Activated CD4-positive, alpha-beta T cell treated with anti-CD3 and anti-CD28 coated beads, Interleukin-10, Interleukin-2, amounts not matched to agents 100 ng/mL and 50 ng/mL, durations not matched to agents 16 hours and 8 hours (primary cell): ENCODE measurements at places on chromosomes 2 and 18.

GRCh38 chr2:184611361-184612085, 13.2 kb downstream of the ZNF804A start:
- DNase-seq, result no peak

DNA sequence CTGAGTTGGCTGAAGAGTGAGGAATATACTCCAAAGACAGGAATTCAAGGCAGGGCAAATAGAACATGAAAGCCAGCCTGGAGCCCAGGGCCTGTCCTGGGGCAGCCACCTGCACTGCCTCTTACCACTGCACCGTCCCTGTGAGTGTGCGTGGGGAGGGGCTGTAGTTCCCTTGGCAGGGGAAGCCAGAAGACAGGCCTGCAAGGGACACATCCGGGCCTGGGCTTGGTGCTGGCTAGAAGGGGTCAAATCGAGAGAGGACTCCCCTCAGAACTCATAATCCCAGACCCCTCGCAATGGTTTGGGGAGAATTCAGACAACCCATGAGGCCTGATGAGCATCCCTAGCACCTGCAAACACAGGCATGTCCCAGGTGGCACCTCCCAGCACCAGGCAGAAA, 87.0 kb downstream of the HDAC4 start:
- no peak for DNase-seq

GRCh38 chr2:240998706-240998994, 232 bp downstream of the SNED1 start:
- no peak for DNase-seq

- DNase-seq, result peak; percentile 2
Measured at GRCh38 chr18:57209713-57210106, 62.8 kb downstream of the BOD1L2 start.

- DNase-seq, result no peak
Measured at GRCh38 chr2:136363900-136364299, 246.0 kb upstream of the CXCR4 start.

GRCh38 chr18:8706791-8707555, 1.6 kb downstream of the MTCL1 start:
- no peak for DNase-seq

DNA sequence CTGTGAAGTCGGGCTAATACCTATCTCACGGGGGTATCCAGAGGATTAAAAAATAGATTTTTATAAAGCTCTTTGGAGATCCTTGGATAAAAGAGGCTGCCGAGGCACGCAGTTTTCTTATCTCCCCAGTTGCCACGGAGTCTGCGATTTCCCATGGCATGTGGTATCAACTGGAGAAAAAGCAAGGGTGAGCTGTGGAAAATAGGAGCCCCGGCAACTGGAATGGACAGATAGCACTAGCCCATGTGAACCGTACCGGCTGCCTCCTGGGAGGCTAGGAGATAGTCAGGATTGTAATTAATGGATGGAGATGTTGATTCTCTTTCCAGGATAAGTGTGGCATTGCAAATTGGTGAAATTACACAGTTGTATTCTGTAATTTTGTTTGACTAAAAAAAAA, 407.6 kb upstream of the KCNH7 start:
- no peak for DNase-seq

DNA sequence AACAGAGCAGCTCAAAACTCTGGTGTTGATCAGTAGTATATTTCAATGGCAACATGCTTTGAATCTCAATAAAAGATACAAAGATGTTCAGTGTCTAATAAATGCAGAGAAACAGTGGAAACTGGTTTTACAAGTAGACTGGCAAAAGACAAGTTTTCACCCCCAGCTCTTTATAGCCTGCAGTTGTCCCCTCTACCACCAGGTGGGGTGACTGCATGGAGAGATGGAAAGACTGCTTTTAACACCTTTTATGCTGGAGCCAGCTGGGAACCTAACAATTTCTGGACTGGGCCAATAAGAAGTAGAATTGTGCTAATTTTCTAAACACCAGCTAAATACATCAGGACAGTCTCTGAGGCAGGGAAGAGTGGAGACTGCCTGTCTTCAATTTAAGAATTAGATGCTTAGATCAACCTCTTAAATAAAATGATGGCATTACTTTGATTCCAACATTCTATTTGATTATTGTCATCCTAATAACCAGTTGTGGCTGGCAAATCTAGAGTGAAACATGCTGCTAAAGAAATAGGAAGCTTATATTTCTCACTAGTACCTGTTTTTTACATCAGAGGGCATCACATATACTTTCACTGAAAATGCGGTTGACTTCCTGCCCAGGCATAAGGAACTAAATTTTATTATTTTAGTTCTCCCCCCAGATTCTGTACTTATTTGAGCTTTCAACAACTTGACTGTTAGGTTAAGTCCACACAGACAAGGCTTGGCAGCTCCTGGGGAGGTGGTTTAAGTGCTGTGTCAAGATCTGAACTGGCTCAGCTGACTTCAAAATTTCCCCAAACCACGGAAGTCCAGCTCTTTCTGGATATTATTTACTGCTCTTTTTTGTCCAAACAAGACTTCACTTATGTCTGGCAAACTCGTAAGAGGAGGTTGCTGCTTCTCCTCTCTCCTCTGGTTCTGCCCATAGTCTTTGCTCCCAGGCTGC, 140.5 kb downstream of the TPGS2 start:
- peak; percentile 59 for DNase-seq

DNA sequence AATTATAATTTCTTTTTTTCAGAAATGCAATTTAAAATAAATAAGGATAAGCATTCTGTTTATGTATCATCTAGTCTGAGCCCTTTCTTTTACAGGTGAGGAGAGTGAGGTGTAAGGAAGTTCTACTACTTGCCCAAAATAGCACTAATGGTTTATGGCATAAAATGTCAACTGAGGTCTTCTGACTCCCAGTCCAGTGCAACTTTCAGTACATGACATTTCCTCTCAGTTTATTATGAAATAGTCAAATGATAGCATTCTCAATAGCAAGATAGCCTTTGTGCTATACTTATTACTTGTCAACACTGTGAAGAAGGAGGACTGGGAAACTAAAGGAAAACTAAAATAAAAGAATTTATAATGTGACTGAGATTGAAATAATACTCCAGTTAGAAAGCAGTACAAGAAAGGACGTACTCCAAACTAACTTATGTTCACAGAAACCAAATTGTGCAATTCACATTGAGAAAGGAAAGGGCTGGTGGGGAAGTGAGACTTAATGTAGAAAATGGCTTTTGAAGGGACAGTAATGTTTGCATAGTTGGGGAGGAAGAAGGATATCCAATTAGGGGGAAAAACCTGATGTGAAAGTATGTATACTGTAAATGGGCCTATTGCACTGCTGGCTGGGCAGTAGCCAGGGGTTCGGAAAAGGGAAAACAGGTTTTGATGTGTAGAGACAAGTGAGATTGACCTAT, 166.7 kb upstream of the ZEB2 start:
- no peak for DNase-seq

- no peak for DNase-seq
Measured at GRCh38 chr2:207044379-207045362, 105.4 kb downstream of the CPO start.

DNA sequence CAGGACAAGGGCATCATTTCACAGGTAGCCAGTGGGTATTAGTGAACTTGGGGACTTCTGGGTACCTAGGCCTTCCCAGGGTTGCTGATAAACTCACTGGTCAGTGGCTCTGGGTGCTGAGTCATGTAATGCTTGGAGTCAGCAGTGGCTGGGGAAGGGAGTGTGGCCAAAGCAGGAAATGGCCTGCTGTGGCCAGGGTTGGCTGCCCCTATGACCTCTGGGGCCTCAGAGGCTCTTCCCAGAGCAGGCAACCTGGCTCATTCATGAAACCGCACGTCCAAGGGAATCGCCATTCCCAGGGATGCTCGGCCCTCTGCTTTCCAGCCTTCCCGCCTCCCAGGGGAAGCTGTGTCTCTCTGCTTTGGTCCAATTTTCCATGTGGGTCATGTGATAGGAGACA, 294.9 kb downstream of the DYSF start:
- no peak for DNase-seq

DNA sequence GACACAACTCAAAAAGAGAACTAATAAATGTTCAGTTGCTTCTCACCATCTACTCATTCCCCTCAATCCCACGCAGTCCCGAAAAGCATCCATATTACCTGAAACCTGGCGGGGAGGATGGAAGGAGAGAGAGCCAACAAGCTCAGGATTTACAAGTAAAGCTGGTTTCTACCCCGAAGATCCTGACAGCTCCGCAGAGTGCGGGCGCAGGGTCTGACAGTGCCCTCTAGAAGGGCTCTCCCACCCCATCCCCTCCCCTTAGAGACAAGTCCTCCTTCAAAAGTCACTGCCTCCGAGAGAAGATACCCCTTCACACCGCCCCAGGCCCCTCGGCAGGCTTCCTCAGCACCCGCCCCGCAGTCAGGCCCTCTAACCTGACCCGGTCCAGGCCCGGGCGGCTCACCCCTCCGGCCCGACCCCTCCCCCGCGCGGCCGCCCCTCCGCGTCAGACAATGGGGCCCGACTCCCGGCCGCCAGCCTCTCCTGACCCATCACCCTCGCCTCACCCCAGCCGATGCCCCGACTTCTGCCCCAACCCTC, 550 bp downstream of the RAB1A start:
- DNase-seq, result peak; percentile 35

DNA sequence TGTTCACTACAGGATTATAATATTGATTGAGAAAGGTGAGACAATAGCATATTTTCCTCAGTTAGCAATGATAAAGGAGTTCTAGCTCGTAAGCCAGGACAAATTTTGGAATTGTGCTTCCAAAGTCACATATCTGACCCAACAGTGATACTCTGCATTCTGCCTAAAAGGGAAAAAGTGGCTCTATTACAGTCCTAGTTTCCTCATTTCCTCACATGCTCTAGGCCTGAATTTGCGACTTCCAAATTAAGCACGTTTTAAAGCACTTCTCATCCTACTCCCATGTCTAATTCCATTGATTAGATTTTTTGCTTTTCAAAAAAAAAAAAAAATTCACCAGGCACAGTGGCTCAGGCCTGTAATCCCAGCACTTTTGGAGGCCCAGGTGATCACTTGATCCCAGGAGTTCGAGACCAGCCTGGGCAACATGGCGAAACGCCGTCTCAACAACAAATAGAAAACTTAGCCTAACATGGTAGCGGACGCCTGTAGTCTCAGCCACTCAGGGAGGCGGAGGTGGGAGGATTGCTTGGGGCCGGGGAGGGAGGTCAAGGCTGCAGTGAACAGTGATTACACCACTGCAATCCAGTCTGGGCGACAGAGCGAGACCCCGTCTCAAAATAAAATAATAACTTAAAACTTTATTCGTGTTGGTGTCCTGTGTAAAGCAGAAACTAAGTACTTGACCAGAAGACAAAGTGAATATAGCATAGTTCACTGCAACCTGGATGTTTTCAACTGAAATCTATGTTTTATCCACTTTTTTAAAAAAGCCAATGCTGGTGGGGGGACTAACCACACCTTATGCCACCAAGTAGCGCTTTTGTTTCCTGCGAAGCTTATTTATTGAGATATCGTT, 1.5 kb downstream of the ESCO1 start:
- no peak for DNase-seq

GRCh38 chr2:212539072-212539880, 674 bp upstream of the ERBB4 start:
- no peak for DNase-seq

DNA sequence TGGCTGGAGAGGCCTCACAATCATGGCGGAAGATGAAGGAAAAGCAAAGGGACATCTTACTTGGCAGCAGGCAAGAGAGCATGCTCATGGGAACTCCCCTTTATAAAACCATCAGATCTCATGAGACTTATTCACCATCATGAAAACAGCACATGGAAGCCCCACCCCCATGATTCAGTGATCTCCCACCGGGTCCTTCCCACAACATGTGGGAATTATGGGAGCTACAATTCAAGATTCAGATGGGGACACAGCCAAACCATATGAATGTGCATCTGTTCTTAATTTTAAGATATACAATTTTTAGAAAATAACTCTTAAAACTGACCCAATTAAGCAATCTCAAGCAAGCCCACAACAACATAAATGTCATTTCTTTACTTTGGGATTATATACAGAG, 12.6 kb downstream of the C18orf63 start:
- no peak for DNase-seq

GRCh38 chr2:104077573-104077972, 776.3 kb upstream of the POU3F3 start:
- DNase-seq, result no peak

- no peak for DNase-seq
Measured at GRCh38 chr2:44186810-44187209, 18.1 kb downstream of the PPM1B start.

GRCh38 chr2:16031848-16032159, 91.5 kb downstream of the MYCN start:
- no peak for DNase-seq

- no peak for DNase-seq
Measured at GRCh38 chr2:32915694-32916093, 31.1 kb upstream of the LTBP1 start.

DNA sequence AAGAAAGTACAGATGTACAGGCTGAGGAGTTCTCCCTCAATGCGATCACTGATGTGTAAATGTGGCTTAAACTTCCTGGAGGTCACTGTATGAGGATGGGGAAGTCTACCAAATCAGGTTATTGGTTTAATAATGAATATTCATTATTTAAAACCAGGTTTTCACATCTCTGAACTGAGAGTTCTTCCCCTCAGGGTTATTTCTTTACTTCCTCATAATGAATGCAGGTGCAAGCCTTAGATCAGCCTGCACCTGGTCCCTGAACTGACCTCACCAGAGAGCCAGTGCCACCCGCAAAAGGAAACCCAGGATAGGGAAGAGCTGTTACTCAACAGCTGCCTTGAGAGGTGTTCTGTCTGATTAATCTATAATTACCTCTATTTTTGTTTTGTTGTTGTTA, 369.0 kb downstream of the EPHA4 start:
- DNase-seq, result no peak

DNA sequence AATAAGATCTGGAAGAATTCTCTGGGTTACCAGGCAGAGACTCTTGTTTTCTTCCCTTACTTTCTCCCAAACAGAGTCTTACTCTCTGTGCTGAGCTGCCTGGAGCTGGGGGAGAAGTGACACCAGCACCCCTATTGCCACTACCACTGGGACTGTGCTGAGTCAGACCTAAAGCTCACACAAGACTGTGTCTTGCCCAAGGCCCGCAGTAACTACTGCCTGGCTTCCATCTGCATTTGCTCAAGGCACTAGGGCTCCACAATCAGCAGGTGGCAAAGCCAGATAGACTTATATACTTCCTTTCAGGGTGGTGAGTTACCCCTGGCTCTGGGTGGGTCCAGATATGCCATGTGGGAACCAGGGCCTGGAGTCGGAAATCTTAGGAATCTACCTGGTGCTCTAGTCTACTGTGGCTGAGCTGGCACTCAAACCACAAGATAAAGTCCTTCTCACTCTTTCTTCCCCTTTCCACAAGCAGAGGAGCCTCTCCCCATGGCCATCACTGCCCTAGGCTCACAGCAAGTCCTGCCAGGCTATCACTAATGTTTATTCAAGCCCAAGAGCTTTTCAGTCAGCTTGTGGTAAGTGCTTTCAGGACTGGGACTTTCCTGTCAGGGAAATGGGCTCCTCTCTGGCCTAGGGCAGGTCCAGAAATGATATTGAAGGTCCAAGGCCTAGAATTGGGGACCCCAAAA, 27.6 kb upstream of the SERPINB2 start:
- DNase-seq, result no peak

DNA sequence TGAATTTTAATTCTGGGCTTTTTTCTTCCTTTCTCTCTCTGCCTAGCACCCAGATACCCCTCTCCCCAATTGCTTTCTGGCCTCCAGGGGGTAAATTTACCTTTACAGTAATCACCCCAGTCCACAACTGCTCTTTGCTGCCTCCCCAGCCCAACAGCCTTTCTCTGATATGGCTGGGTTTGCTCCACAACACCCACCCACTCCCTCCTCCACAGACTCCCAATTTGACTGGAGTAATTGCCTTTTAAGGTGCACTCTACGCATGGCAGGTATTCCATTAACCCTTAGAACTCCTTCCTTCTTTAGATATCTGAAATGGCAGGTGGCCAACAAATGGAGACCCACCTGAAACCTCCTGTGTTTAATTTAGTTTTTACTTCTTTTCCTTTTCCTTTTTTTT, 3.6 kb downstream of the CELF4 start:
- DNase-seq, result no peak
